Activated CD8-positive, alpha-beta T cell treated with anti-CD3 and anti-CD28 coated beads, Interleukin-2, amount 10 ng/mL, durations not matched to agents 7 days and 5 days (primary cell): ENCODE measurements at places on chromosomes 12 and 14. TPM values are rescaled to one million over a fixed set of nuclear protein-coding genes. Genes with fewer than 3 reads are reported as not detected.
A peak's percentile ranks its signal among the peaks of the same experiment; 100 is the strongest.

DNA sequence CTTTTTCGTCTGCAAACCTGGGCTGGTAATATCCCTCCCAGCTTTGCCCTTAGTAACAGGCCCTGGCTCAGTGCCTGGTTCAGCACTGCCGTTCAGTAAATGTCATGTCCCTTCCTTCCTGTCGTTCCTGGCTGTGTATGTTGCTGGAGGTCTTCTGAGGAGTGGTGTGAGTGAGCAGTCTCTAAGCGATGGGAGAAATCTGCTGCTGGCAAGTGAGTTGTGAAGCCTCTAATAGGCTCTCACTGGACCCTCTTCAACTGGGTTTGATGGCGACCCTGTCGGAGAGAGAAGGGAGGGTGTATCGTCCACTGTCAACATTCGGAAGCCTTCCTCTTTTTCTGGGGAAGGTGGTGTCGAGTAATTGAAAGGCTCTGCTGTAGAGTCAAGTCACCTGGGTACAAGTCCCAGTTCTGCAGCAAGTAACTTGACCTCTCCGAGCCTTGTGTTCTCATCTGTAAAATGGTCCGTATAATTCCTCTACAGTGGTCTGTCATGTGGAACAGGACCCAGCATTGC, 62.8 kb downstream of the HRK start:
- DNase-seq: peak; percentile 34
- H3K4me1 ChIP-seq: peaks cover 23% of the 10 kb centered on the region
- H3K36me3 ChIP-seq: no peaks in the 10 kb centered on the region
- H3K4me3 ChIP-seq: peak overlapping the region; percentile 93
- peak overlapping the region; percentile 97 for H3K27ac ChIP-seq

NEUROD4 gene
- total RNA-seq: not detected

DNA sequence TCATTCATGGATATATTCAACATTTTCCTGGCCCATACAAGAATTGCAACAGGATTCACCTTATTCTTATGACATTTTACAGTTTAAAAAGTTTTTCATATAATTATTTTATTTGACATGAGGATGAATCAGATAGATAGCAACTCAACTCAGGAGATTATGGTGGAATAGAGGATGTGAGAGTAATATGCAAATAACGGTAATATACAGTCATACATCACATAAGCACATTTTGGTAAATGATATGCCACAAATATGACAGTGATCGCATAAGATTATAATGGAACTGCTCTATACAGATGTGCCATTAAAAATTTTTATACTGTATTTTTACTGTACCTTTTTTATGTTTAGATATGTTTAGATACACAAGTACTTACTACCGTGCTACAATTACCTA, 24.1 kb upstream of the CRADD start:
- H3K27ac ChIP-seq: no peak overlapping the region
- H3K4me3 ChIP-seq: no peak overlapping the region
- H3K36me3 ChIP-seq: no peaks in the 10 kb centered on the region
- H3K27me3 ChIP-seq: peaks cover 7% of the 10 kb centered on the region
- H3K4me1 ChIP-seq: no peaks in the 10 kb centered on the region
- DNase-seq: no peak

DNA sequence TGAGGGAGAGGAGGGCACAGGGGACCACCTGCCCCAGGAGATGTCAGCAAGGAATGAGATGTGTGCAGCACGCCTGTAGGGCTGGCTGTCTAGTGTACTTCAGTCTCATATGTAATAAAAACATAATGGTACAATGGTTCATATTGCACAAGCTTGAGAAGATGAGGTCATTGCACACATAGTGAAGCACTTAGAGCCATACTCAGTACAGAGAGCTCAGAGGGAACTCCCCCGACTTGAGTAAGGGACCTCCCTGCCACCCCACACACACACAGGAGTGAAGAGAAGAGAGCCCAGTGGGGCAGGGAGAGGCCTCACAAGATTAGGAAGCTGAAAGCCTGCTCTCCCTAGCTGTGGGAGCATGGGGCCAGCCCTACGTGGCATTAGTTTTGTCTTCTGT, 61.5 kb downstream of the SLC6A12 start:
- no peak overlapping the region for H3K27ac ChIP-seq
- H3K4me1 ChIP-seq: peaks cover 3% of the 10 kb centered on the region
- DNase-seq: no peak
- H3K4me3 ChIP-seq: no peak overlapping the region
- H3K27me3 ChIP-seq: peaks cover 3% of the 10 kb centered on the region

AKAP6 gene
- total RNA-seq: 0.83 TPM

PAH gene
- not detected for total RNA-seq

GRCh38 chr14:104858811-104859426, 6.1 kb upstream of the CEP170B start:
- no peak overlapping the region for H3K27ac ChIP-seq
- no peak for DNase-seq
- peaks cover 4% of the 10 kb centered on the region for H3K27me3 ChIP-seq
- no peak overlapping the region for H3K4me3 ChIP-seq
- H3K36me3 ChIP-seq: no peaks in the 10 kb centered on the region

P3H3 gene
- 0.26 TPM for total RNA-seq

DNA sequence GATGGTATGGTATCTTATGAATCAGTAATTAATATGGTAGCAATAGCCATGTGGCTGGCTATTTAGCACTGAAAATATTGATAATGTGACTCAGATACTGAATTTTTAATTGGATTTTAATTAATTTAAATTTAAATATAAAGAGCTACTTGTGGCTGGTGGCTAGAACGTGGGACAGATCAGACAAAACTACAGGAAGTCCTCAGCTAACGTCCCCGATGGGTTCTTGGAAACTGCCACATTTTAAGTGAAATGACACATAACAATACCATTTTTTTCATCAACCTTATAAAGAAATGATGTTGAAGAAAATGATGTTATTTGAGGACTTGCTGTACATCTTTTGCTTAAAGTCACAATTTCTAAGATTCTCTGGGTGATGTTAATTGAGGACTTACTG, 138.1 kb upstream of the FLRT2 start:
- H3K27me3 ChIP-seq: no peaks in the 10 kb centered on the region
- H3K4me1 ChIP-seq: peaks cover 7% of the 10 kb centered on the region
- H3K27ac ChIP-seq: no peak overlapping the region
- DNase-seq: peak; percentile 28
- H3K4me3 ChIP-seq: no peak overlapping the region
- H3K36me3 ChIP-seq: no peaks in the 10 kb centered on the region

GRCh38 chr12:84727961-84728360, 184.6 kb downstream of the SLC6A15 start:
- no peaks in the 10 kb centered on the region for H3K36me3 ChIP-seq
- H3K27me3 ChIP-seq: no peaks in the 10 kb centered on the region
- H3K27ac ChIP-seq: no peak overlapping the region
- H3K4me3 ChIP-seq: no peak overlapping the region
- H3K4me1 ChIP-seq: no peaks in the 10 kb centered on the region
- no peak for DNase-seq

- H3K4me1 ChIP-seq: no peaks in the 10 kb centered on the region
- H3K27ac ChIP-seq: no peak overlapping the region
- H3K36me3 ChIP-seq: no peaks in the 10 kb centered on the region
- no peaks in the 10 kb centered on the region for H3K27me3 ChIP-seq
- DNase-seq: no peak
- H3K4me3 ChIP-seq: no peak overlapping the region
Observed at GRCh38 chr14:32698831-32699230, 239.8 kb upstream of the NPAS3 start.

GRCh38 chr12:131375261-131375971, 335.5 kb upstream of the SFSWAP start:
- no peaks in the 10 kb centered on the region for H3K4me1 ChIP-seq
- no peak overlapping the region for H3K27ac ChIP-seq
- no peaks in the 10 kb centered on the region for H3K27me3 ChIP-seq

- H3K4me3 ChIP-seq: no peak overlapping the region
- DNase-seq: no peak
- H3K27ac ChIP-seq: peak overlapping the region; percentile 23
- H3K4me1 ChIP-seq: peaks cover 47% of the 10 kb centered on the region
- H3K36me3 ChIP-seq: peaks cover 26% of the 10 kb centered on the region
- no peaks in the 10 kb centered on the region for H3K27me3 ChIP-seq
Observed at GRCh38 chr12:11801643-11802042, 152.2 kb downstream of the ETV6 start.

MAX gene
- total RNA-seq: 132 TPM

KRT6A gene
- total RNA-seq: not detected

DNA sequence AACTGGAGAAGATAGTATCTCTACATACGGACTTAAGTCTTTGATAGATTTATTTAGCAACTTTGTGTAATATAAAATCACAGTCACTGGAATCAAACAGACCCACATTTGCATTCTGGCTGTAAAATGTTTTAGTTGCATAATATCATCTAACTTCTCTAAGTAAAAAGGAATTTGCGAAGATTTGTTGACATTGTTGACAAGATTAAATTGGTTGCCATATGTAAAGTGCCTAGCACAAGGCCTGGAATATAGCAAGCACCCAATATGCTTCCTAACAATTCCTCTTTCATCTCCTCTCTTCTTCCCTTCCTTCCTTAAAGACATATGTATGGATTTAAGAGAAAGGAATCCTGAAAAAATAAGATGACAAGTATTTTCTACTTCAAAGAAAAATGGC, 295.4 kb upstream of the PPFIA2 start:
- no peaks in the 10 kb centered on the region for H3K36me3 ChIP-seq
- no peaks in the 10 kb centered on the region for H3K27me3 ChIP-seq
- no peak overlapping the region for H3K27ac ChIP-seq
- H3K4me1 ChIP-seq: no peaks in the 10 kb centered on the region
- H3K4me3 ChIP-seq: no peak overlapping the region

FGF23 gene
- not detected for total RNA-seq

DNA sequence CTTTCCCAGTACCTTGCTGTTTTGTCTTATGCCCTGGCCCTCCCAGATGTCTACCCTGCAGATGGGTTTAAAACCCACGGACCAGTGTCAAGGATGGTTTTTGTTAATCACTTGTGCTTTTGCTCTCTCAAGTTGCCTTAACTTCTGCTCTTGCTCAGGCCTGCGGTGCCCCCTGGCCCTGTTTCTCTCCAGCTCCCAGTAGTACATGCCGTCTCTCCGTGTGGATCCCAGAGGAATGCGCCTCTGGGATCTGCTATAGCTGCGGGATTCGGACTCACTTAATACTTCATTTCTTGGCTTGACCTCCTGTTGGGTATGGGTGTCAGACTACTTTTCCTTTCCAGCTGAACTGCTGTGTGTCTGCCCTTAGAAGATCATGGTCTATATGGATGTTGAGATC, 14.5 kb downstream of the PLEKHG3 start:
- H3K27ac ChIP-seq: no peak overlapping the region
- DNase-seq: no peak
- H3K27me3 ChIP-seq: peaks cover 24% of the 10 kb centered on the region
- no peak overlapping the region for H3K4me3 ChIP-seq
- peaks cover 41% of the 10 kb centered on the region for H3K4me1 ChIP-seq

DNA sequence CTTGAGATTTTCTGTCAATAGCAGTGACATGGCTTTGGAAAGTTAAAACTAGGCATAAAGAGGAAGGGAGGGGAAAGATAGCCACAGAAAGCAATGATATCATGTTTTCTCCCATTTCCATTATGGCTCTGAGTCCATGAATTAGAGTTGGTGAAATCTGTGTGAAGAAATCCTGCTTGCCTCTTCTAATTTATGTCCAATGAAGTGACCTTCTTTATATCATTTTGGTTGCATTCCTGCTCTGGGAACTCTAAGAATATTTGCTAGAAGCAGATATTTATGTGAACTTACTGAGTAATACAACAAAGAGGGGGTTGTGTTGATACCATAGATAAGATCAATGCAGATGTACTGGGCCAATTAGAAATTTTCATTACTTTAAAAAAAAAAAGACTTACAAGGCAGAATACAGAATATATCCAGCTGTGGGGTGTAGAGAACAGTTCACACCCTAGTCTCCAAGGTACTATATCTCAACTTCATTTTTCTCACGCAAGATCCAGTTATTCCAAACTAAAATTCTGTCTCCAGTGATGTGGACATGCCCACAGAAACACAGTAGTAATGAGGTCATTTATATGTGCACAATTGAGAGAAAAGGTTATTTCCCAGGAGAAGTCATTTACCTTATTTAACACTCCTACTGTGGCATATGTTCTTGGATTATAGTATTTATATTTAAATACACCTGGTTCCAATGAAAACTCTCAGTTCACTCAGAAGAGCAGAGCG, 51.5 kb upstream of the KCNJ8 start:
- H3K36me3 ChIP-seq: no peaks in the 10 kb centered on the region
- H3K4me3 ChIP-seq: no peak overlapping the region
- no peak overlapping the region for H3K27ac ChIP-seq
- no peaks in the 10 kb centered on the region for H3K27me3 ChIP-seq
- no peaks in the 10 kb centered on the region for H3K4me1 ChIP-seq

ADAM21 gene
- total RNA-seq: not detected

DNA sequence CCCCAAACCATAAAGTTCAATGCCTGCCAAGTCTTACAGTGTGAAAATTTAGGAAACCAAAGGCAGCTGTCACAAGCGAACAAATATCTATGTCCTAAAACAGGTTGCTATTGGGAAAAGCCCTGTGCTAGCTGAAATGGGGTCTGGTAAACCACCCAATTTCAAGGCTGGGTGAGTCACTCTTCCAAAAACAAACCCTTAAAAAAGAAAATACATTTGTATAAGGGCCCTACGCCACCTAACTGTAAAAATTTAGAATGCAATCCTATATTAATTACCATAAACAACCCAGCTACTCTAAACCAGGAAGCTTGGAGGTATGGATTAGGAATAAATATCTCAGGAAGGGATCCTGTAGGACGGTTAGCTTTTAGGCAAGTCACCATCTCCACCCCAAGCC, 32.1 kb downstream of the PRMT8 start:
- no peak overlapping the region for H3K27ac ChIP-seq
- no peak for DNase-seq
- no peak overlapping the region for H3K4me3 ChIP-seq
- peaks cover 10% of the 10 kb centered on the region for H3K27me3 ChIP-seq
- H3K4me1 ChIP-seq: no peaks in the 10 kb centered on the region
- H3K36me3 ChIP-seq: no peaks in the 10 kb centered on the region

CATSPERB gene
- total RNA-seq: 0.92 TPM

GRCh38 chr14:53780051-53780555, 176.5 kb downstream of the BMP4 start:
- no peaks in the 10 kb centered on the region for H3K27me3 ChIP-seq
- DNase-seq: no peak
- no peak overlapping the region for H3K4me3 ChIP-seq
- no peaks in the 10 kb centered on the region for H3K4me1 ChIP-seq
- H3K27ac ChIP-seq: no peak overlapping the region
- H3K36me3 ChIP-seq: no peaks in the 10 kb centered on the region

GRCh38 chr12:70849265-70849960, 71.1 kb downstream of the PTPRR start:
- H3K27ac ChIP-seq: no peak overlapping the region
- no peaks in the 10 kb centered on the region for H3K27me3 ChIP-seq
- H3K4me3 ChIP-seq: no peak overlapping the region

GRCh38 chr12:111322336-111323250, 46.3 kb downstream of the PHETA1 start:
- H3K36me3 ChIP-seq: no peaks in the 10 kb centered on the region
- no peak overlapping the region for H3K4me3 ChIP-seq
- no peaks in the 10 kb centered on the region for H3K4me1 ChIP-seq

- no peak for DNase-seq
- H3K27me3 ChIP-seq: no peaks in the 10 kb centered on the region
- peaks cover 14% of the 10 kb centered on the region for H3K4me1 ChIP-seq
- no peak overlapping the region for H3K4me3 ChIP-seq
- H3K36me3 ChIP-seq: no peaks in the 10 kb centered on the region
Observed at GRCh38 chr12:9509464-9510161, 98.1 kb downstream of the KLRB1 start.

ZFYVE26 gene
- total RNA-seq: 22.9 TPM

GRCh38 chr12:80745851-80746505, 29.3 kb downstream of the MYF5 start:
- no peak overlapping the region for H3K4me3 ChIP-seq
- H3K4me1 ChIP-seq: no peaks in the 10 kb centered on the region
- no peak for DNase-seq
- no peaks in the 10 kb centered on the region for H3K27me3 ChIP-seq
- H3K36me3 ChIP-seq: no peaks in the 10 kb centered on the region
- H3K27ac ChIP-seq: no peak overlapping the region
